ENCODE measurements at places on chromosomes 4 and X.

DNA sequence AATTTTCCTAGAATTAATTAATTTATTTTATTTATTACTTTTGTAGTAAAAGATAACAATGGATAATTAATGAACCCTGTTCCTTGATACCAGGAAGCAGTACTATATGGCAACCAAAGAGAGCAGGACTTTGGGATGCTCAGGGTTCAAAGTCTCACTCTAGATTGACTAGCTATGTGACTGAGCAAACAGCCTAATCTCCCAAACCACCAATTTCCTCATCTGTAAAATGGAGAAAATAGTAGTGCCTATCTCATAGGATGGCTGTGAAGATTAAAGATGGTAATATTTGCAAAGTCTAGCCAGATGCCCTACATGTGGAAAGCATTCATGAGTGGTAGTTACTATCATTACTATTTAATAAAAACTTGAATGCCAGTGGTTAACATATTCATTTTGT lies 97.6 kb downstream of the PRDM5 start:
- no peak for DNase-seq

- no peak for DNase-seq
Measured at GRCh38 chr4:138898282-138898681, 117.3 kb upstream of the NOCT start.

DNA sequence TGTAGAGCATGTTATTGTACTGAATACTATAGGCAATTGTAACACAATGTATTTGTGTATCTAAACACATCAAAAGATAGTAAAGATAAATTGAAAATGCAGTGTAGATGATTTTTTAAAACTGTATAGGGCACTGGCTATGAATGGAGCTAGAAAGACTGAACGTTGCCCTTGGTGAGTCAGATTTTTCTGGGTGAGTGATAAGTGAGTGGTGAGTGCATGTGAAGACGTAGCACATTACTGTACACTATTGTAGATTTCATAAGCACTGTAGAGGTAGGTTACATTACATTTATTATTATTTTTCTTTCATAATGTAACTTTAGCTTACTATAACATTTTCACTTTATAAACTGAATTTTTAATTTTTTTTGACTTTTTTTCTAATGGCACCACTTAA lies 1491.6 kb downstream of the TECRL start:
- DNase-seq: no peak

DNA sequence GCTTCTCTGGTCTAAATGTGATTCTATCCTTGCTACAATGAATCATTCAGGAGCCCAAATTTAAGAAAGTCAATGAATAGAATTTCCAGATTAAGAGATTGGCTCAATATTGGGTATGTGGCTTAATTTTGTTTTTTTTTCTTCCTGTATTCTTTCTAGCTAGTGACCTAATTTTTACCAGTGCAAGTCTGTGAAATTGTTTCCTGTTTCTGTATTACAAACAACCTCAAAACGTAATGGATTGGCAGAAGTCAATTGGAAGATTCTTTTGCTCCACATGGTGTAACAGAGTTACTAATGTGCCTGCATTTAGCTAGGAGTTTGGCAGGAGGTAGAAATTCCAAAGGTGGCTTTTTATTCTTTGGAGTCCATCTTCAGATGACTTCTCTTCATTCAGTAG lies 17.6 kb downstream of the DYNLT3 start:
- DNase-seq: no peak

DNA sequence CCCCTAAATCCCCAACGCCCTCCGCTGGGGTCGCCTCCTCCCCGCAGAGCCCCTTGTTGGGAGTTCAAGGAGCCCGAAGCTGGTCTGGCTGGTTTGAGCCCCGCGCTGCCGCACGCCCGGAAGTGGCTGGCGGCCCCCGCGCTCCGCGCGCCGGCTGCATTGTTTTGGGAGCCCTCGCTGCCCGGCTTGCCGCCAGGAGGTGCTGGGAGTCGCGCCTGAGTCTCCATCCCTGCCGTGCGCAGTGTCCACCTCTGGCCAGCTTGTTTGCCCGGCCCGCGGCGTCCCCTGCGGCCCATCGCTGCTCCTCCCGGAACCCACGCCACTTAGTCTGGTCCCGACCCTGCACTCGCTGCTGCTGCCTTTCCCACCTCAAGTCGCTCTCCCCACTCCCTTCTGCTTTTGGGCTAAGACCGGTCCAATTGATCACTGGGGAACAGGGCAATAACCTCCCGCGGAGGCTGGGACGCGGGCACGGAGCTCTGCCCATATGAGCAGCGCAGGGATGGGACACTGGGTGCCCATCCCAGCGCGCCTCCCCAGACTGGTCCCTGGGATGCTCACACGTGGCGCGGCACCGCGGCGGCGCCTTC lies 2.2 kb upstream of the SFRP2 start:
- DNase-seq: no peak

- DNase-seq: no peak
Measured at GRCh38 chr4:83875437-83875836, 339.5 kb downstream of the GPAT3 start.

- peak; percentile 28 for DNase-seq
Measured at GRCh38 chrX:102720237-102721168, at the start of gene GPRASP3. GPRASP3 (plus strand) TSS chrX:102720743; CDS start chrX:102748996, 28,253 bp downstream.

DNA sequence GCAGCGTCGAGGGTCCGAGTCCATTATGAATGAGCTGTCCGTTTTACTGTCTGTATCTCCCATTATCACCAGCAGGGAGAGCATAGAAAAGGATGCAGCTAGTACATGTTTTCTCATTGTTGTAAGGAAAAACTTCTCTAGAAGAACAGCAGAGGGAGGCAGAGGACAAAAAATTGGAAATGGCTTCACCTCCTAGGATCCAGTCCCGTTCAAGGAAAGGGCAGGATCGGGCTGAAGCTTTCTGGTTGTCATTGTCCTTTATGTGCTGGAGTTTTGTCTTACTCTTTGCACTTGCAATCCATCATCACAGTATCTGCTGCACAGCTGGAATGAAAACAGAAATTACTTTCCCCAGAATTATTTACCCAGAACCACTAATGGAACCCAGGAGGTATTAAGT lies 14.7 kb downstream of the NDP start:
- peak; percentile 4 for DNase-seq

DNA sequence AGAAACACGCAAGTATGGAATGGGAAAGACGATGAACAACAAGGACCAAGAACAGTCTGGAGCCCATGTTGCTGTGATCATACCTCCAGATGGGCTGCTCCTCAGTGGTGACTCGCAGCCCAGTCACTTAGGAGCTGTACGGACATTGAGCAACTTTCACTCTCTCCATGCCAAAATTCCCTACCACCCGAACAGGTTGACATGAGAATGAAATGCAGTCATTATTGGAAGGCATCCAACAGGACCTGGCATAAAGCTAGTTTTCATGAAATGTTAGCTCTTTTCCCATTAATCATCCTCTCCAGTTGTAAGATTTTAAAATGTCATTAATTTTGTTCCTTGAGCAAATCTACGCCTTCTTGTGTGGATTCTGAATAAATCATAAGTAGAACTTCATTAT lies 82.7 kb upstream of the GPM6B start:
- no peak for DNase-seq

GRCh38 chr4:86498863-86499166 lies 95.3 kb upstream of the PTPN13 start:
- DNase-seq: no peak

- no peak for DNase-seq
Measured at GRCh38 chr4:85939595-85939994, 420.3 kb downstream of the MAPK10 start.

- DNase-seq: no peak
Measured at GRCh38 chr4:185925910-185926360, 113.9 kb upstream of the SORBS2 start.

DNA sequence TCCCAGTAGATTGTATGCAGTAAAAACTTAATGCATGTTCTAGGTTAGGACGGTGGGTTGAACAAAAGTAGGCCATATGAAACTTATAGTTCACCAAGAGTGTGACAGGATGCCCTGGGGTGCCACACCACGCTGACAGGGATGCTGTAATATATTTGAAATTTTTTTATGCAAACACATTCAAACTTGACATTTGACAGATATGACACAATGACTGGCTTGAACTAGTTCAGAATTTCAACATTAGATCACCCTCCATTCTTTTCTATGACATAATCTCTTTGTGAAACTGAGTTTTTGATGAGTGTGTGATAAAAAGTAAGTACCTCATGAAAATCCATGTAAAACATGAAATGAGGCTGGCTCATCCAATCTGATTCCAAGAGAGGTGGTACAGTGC lies 198.4 kb downstream of the PALLD start:
- no peak for DNase-seq

Data from GM19239 (cell line).